ENCODE measurements at places on chromosomes 11 and 22.

- no peak for ATAC-seq
Measured at GRCh38 chr22:34805771-34806170, 260.2 kb upstream of the ISX start.

- ATAC-seq: no peak
Measured at GRCh38 chr11:119118946-119119345, 2.4 kb upstream of the HINFP start.

DNA sequence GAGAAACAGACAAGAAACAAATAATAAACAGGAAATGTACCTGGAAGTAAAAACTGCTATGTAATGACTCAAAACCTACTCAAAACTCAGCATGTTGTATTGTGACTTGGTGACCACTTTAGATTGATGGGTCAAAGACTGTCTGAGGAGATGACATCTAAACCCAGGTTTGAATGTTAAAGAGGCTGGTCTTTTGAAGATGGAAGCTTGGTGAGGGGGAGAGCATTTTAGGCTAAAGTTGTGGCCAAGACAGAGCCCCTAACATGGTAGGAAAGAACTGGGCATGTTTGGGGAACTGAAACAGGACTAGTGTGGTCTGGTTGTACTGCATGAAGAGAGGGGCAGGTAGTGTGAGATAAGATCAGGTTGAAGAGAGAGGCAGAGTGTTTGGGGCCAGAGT, 85.3 kb upstream of the MYO18B start:
- peak; percentile 99 for ATAC-seq

GRCh38 chr11:69662021-69662698, 13.0 kb downstream of the LTO1 start:
- no peak for ATAC-seq

- no peak for ATAC-seq
Measured at GRCh38 chr11:27213232-27213660, 149.8 kb downstream of the CCDC34 start.

GRCh38 chr11:116427903-116428637, 344.7 kb downstream of the BUD13 start:
- no peak for ATAC-seq

GRCh38 chr22:42939451-42939881, 75.5 kb downstream of the PACSIN2 start:
- no peak for ATAC-seq

DNA sequence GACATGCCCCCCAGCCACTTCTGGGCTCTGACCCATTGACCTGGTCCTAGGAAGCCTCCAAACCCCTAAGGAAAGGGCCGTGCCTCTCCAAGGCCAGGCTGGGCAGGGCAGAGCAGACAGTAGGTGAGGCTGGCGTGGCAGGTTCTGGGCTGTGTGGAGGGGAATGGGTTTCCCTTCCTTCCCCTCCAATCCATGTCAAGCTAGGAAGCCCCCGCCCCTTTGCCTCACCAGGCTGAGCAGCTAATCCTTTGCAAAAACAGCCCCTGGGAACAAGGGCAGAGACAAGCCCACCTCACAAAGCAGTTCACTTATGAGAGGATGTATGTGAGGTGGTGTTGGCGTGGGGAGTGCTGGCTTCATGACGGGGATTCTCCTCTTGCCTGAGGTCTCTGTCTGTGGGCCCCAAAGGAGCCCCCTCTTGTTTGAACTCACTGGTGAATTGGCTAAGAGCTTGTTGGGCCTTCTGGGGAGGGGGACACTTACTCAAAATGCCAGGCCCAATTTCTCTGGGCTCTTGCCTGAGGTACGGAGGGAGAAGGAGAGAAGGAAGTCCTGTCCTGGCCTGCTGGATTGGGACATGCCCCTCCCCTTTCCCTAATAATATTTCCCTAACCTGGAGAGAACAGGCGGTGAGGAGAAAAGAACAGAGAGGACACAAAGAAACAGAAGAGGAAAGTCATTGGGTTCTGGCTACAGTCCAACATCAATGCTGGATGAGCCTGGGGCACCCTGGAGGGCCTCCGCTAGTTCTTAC, 1.6 kb upstream of the TRIM29 start:
- ATAC-seq: no peak

DNA sequence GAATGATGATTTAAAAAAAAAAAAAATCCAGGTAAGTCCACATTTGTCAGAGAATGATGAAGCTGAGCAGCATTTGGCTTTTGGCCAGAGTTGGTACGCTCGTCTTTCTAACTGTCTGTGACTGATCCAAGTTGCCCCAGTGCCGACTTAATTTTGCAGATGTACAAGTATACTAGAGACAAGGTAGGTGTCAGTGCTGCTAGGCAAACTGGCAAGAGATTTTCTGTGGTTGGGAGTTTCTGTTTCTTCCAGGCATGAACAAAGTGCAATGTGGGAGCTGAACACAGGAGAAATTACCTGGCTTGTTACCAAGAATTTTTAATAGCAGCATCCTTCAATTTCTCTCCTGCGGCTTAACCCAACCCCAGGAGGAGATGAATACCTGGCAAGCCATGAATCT, 307.7 kb downstream of the BUD13 start:
- ATAC-seq: no peak

DNA sequence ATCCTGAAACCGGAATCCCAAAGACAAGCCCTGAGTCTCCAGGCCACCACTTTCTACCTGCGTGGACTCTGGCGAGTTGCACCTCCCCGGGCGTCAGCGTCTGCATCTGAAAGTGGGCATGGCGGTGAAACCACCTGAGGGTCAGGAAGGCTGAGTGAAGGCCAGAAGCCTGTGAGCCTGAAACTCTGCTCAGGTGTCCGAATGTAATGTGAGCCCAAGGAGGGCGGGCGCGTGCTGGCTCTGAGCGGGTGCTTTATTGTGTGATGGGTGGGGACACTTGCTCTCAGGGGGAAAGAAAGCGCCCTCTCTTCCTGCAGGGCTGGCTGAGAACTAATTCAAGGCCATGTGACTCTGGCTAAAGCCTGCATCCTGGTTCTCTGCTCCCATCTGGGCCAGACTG, 135.6 kb downstream of the ST3GAL4 start:
- ATAC-seq: no peak

GRCh38 chr11:19420868-19421533, 180.3 kb upstream of the E2F8 start:
- ATAC-seq: peak; percentile 52

DNA sequence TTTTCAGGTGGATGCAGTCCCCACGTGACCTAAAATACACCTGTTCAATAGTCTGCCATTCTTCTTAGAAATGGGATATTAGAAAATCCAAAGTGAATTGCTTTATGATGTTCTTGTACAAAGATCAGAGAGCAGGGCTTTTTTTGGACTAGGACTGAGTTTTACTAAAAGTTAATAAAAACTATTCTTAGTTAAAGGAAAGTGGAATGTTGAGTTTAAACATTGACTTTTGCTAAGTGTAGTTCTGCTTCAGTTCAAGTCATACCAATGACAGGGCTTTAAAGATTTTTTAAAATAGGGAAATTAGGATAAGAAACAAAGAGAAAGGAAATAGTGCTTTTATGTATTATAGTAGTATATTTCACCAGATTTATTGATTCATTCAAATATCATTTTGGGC, at the start of gene SLC22A24:
Gene SLC22A24, minus strand, starts transcription at position 101 of the 400 bp plus-strand sequence. CDS start 442 bp downstream, outside the sequence.
- ATAC-seq: no peak

- ATAC-seq: no peak
Measured at GRCh38 chr11:117084992-117085391, 13.2 kb downstream of the SIK3 start.

DNA sequence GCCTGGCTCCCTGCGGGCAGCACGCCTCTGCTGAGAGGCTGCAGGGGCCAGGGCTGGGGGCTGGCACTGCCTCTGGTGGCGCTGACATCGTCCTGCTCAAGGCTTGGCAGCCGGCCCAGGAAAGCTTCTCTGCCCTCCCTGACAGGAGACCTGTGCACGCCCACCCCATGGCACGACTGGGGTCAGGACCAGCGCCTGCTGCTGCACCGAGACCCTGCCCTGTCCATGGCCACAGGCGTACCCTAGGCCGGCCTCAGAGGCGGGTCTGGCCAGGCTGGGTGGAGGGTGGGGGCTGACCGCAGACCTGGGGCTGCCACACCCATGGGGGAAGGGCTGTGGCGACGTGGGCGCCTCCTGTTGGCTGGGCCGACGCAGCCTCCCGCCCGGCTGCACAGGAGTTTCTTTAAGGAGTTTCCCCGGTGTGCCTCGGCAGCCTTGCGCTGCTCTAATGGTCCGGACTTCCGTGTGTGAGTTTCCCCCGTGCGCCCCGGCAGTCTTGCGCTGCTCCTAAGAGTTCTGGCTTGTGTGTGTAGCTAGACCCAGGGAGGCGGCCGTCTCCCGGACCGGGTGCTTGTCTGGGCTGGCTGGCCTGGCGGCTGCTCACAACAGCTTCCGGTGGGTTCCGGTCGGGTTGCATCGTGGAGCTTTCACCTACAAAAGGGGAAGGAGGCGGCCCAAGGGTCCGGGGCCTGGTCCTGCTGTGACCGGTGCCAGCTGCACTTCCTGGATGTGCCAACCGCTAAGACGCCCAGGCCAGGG, 4.6 kb downstream of the TRABD start:
- peak; percentile 77 for ATAC-seq

- ATAC-seq: no peak
Measured at GRCh38 chr22:23842599-23842998, 3.8 kb upstream of the DERL3 start.

GRCh38 chr11:75543806-75544205, 18.1 kb upstream of the GDPD5 start:
- ATAC-seq: no peak

DNA sequence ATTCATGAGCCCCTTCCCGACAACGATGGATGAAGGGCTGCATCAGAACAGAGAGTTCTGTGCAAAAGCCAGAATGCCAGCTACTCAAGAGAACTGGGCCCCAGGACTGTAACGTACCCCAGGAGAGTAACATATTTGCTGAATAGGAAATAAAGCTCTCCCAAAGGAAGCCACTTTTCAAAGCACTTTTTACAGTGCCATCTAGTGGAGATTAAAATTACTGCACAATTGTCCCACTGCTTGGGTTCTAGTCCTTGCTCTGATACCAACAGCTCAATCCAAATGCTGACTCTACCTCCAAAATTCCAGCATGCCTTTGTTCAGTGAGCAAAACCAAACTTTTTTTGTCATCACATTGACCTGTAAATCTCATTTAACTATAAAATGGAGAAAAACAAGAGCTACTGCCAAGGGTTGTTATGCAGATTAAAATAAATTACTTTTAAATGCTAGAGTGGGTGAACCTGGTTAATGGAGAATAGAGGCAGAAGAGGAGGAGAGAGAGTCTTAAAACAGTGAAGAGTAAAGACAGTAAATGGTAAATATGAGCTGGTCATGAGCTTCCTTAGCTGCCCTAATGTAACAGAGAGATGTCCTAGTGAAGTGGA, 87.6 kb upstream of the FSHB start:
- ATAC-seq: no peak

- no peak for ATAC-seq
Measured at GRCh38 chr11:126680131-126680530, 320.4 kb downstream of the KIRREL3 start.

- peak; percentile 73 for ATAC-seq
Measured at GRCh38 chr11:111977146-111978027, 40.2 kb downstream of the DIXDC1 start.

DNA sequence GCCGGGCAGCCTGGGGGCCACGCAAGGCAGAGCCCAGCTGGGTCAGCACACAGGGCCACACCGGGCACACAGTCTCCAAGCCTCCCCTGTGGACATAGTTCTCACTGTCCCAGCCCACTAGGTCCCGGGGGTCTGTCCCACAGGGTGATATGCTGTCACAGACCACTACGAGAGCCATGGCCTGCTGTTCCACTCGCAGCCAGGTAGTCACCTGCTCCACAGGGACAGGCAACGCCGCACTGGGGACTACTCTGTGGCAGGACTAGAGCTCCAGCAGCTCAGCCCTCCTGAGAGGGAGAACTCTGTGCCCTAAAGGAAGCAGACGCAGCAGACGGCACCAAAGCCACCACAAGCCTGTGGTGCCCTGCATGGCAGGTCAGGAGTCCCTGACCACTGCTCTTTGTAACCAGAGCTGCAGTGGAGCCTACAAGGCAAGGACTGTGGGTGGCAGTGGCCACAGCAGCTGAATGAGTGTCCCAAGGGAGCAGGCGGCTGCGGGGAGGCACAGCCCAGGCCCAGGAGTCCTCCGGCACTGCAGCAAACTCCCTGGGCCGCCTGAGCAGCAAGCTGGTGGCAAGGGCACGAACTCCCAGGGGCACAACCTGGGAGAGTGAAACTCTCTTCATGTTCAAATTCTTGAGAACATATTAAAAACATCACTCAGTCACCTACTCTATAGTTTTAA, 171.2 kb upstream of the GRK3 start:
- no peak for ATAC-seq

DNA sequence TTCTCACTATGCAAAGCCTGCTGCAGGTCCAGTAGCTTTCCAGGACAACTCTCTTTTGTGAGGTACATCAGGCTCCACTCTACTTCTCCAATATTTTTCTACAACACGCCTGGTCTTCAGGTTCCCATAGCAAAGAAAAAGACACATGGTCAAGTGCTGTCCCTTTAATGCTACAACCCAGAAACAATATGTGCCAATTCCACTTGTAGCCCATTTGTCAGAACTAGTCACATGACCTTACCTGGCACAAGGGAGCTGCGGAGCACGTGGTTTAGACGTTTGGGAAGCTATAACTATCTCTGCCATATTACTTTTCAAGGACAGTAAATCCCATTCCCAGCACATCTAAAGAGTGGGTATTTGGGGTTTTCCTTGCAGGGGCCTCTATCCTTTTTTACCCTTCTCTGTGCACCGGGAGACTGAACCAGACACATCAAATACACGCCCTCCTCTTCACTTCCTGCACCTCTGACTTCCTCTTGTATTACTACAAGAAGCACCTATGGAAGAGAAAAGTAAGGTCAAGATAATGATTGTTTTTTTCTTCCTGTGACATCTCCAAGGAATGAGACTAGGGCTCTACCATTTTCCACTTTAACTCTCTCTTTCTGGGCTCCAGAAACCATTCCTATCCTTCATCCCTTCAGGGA, 237.6 kb downstream of the ETS1 start:
- no peak for ATAC-seq

DNA sequence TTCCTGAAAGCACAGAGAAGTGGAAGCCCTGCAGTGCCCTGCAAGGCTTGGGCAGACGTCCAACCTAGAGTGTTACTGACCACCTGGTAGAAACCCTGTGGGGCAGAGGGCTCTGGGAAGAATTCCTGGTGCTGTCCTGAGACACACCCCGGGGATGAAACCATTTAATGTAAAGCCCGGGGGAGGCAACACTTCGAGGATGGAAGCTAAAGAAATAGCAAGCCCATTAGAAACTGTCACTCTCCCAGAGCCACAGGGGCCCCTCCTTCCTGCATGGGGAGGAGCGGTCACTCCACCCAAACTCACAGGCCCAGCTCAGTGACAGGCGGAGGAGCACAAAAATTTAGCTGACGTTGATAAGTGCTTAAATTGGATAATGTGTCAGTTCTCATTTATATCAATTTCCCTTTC, 57.6 kb downstream of the NRXN2 start:
- ATAC-seq: no peak

DNA sequence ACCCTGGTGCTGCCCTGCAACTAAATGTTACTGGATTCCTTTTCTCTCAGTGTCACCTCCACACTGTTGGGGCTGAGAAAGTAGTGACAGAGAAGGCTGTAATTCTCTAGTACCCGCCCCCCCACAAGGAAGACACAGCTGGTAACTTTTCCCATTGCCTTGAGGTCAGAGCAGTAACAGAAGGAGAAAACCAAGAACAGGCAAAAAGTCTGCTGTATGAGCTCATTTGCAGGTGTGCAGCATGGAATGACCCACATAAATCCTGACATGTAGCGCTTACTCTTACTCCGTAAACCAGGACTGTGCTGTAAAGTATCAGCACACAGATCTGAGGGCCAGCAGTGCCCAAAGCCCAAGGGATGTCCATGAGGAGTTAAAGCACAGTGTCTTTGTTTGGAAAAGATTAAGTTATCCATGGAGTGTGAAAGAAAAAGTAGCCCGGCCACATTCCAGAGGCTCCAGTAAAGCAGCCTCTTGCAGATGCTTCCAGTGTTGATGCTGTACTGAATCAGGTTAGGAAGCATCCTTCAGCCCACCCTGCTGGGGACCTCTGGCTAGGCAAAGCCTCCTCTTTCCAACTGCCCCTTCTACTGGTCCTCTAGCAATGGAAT, 120.7 kb downstream of the PLEKHA7 start:
- no peak for ATAC-seq

Data from stimulated activated memory B cell treated with anti-CD40 and anti-IgM and Interleukin-4, amounts not matched to agents 10 μg/mL and 1 μg/mL and 100 μg/mL, for 72 hours (primary cell).